Activated CD4-positive, alpha-beta T cell treated with anti-CD3 and anti-CD28 coated beads for 4 hours (primary cell): ENCODE measurements at places on chromosomes 11 and 22.

DNA sequence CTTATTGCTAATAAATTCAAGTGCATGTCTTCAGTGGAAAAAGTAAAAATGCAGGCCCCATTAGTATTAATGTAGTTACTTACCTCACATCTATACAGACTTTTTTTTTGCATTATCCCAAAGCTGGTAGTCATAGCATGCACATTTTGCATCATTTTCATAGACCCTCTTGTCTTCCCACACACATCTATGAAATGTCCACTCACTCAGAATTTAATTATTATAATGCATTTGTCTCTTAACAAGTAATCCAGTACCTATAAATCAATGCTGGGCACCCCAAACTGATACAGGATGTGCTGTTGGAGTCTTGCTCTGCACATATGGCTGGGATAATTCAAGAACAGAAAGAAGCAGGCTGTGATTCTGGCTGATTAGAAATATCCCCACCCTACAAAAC is 370.4 kb upstream of the FAT3 start:
- DNase-seq: no peak

GRCh38 chr11:26028393-26028911 is 303.5 kb upstream of the ANO3 start:
- DNase-seq: no peak

DNA sequence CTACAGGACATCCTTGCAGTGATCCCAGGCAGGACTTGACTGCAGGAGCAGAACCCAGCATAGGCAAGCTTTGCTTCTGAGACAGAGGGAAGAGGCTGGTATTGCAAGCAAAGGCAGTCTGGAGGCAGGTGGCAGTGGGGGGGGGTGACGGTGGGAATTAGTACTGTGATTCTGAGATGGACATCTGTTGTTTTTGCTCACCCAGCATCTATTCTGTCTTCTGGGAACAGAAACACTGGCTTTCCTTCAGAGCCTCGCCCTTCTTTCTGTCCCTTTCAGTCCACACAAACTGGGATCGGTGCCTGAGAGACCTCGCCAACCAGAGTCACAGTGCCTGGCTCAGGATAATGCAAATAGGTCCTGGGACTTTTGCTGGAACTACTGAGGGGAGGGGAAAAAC is 31.2 kb upstream of the RASL10A start:
- DNase-seq: no peak

- no peak for DNase-seq
These were observed 9.7 kb upstream of the SOX10 start for GRCh38 chr22:37994049-37994448.

- no peak for DNase-seq
These were observed 13.4 kb downstream of the ARHGAP8 start for GRCh38 chr22:44765571-44766285.
